NCI-H2029 treated with DMSO at 0.1 percent for 48 hours (cell line): ENCODE measurements at places on chromosomes 12 and 14.

GRCh38 chr12:38501991-38502390 lies 185.4 kb downstream of the ALG10B start:
- no peak for DNase-seq

DNA sequence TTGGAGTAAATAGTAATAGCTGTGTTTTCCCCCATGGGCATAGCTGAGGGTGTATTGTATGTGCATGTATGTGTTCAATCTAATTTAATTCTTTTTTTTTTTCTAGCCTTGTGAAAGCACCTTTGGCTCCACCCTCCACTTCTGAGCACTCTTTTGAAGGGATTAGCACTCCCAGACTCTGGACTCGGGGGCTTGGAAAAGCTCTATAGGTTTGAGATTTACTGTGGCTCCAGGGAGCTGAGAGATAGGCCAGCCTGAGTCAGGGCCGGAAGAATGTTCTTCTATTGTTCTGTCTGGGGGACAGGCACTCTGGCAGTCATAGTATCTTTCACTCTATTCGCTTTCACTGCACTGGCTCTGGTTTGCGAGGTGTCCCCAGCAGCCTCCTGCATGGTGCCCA lies 540.0 kb upstream of the TBX3 start:
- no peak for DNase-seq

DNA sequence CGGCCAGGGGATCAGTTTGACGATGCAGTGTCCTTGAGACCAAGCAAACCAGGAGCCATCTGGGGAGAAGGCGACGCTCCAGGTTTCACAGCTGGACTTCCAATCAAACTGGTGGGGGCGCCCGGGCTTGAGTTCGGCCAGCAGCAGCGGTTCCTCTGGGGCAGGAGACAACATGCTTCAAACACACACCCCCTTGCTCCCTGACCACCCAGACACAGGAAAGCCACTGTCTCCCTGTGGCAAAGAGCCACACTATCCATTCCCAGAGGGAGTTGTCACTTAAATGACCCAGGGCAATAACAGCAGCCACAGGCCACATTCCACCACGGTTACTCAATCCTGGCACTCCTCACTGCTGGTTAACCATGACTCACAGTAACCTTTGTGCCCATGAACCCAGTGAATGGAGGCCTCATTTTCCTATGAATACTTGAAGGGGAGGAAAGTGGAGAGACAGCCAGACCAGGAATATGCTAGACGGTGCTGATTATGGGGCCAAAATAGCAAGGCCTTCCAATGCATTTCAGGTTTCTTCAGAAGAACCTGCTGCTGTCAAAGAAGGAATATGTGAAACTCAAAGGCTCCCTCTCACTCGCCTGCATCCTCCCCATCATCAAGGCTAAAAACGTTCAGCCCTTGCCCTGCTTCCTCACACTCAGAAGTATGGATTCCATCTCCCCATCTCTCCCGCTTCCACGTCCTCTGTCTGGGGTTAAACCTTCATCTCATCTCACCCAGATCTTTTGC lies 8.5 kb downstream of the WSB2 start:
- no peak for DNase-seq

DNA sequence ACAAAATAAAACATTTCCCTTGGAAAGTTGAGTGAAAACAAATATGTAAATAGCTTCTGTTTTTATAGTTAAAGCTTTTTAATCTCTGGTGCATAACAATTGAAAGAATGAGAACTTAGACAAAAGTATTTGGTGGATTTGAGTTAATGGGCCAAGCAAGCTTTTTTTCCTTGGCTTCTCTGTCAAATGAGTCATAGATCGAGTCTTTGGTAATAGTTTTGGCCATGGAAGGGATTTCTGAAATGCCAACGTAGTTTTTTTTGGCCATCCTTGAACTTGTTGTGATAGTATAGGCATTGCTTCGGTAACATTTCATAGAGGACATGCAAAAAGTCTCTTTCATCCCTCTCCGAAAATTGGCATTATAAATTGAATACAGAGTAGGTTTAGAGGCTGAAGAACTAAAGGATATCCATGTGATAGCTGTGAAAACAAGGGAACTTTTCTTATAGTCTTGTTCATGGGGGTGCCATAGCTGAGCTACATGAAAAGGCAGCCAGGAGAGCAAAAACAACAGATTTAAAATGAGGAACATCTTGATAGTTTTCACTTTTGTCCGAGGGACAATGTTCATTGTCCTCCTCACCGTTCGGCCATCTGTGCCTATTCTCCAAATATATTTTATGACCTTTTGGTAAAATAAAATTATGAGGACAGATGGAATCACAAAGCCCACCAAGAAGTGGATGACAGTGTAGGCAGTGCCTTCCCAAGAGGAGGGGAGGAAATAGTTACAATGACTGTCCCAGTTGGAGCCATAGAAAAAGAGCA lies 34.7 kb downstream of the GPR19 start:
- DNase-seq, result no peak

GRCh38 chr12:56413392-56413791 lies 35.8 kb downstream of the TIMELESS start:
- DNase-seq, result no peak

- no peak for DNase-seq
Measured at GRCh38 chr12:47048541-47048940, 30.9 kb upstream of the PCED1B start.

- no peak for DNase-seq
Measured at GRCh38 chr12:116687888-116688287, 50.0 kb downstream of the SPRING1 start.

DNA sequence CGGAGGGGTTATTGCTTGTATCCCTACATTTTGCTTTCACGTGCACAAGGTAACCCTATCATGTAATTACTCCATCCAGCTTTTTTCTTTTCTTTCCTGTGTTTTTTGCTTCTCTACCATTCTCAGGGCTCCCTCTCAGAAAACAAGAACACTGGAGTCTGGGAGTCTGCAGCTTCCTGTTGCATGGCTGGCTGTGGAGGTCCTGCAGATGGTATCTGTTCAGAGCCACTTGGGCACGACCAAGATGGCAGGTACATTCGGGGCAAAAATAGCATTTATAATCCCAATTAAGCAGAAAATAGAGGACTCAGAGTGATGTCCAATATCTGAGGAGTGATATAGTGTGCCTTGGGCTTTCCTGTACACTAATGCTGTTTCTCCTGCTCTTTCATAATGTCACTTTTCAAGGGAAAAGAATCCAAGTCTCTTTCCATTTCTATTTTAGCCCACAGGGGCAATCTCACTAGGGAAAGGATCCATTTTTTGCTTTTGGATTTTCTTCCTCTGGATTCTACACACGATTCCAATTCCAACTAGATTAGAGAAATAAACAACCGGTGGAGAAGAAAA lies 3.2 kb upstream of the NUMB start:
- DNase-seq, result no peak

- no peak for DNase-seq
Measured at GRCh38 chr14:75438486-75439080, 10.8 kb downstream of the JDP2 start.

- DNase-seq, result no peak
Measured at GRCh38 chr12:85804663-85805062, 31.5 kb downstream of the RASSF9 start.

DNA sequence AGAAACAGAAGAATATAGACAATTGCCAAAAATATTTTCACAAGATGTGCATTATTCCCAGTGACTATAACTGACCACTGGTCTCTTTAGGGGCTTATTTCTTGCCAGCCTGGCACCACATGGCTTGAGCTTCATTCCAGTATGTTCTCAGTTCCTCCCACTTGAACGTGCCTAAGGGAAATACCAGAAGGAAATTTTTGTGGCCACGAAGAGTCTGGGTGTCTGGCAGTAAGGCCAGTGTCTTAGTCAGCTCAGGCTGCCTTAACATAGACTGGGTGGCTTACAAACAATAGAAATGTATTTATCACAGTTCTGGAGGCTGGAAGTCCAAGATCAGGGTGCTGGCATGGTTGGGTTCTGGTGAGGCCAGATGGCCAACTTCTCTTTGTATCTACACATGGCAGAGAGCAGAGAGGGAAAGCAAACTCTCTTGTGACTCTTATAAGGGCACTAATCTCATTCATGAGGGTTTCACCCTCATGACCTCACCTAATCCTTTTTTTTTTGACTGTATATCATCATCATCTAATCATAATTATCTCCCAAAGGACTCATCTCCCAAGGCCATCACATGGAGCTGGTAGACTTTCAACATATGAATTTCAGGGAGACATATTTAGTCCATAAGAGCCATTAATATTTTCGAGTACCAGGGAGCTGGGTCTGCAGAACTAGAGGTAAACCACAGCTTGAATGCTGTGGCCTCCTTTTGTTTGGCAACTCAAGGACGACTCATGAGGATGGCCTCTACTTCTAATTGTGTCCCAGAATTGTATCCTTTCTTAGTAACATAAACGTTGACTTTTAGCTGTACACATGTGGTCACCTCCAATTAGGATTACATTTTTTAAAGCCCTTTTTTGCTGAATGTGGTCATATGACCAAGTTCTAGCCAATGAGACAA lies 5.1 kb upstream of the SMOC1 start:
- no peak for DNase-seq

DNA sequence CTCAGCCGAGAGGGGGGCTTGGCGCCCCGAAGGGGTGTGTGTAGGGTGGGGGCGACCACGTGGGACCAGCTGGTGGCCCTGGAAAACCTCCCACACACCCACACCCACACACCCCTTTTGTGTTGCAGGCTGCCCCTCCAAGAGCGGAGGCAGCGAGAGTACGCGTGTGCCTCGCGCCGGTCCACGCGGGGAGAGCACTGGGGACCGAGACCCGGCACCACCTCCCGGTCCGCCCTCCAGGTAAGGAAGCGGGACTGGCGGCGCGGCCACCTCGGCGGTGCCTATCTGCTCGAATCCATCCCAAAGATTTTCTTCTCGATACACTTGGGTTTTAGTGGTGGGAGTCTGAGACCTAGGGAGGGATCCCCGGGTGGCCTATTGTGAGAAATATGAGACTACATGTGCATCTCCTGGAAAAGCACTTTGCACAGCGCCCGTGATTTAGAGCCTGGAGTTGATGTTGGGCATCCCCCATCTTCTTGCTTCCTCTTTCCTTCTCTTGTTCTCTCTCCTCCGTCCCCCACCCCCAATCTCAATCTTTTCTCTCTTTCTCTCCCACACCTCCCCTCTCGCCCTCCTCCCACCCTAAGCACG lies 393 bp downstream of the SYT1 start:
- no peak for DNase-seq

DNA sequence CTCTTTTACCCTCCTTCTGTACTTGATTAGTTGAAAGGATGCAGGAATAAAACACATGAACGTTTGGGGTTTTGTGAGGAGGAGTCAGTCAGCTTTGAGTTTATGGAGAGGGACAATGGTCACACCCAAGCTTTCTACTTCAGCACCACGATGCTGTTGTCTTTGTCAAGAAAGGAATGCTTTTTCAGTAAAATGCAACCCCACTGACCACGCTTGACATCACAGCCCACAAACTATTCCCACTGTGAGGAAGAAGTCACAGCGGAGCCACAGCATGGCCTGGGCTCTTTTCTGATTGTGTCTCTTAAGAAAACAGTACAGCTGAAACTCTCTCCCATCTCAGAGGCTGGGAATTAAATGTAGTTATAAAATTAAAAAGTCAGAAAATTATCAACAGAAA lies 135.2 kb downstream of the APAF1 start:
- no peak for DNase-seq

DNA sequence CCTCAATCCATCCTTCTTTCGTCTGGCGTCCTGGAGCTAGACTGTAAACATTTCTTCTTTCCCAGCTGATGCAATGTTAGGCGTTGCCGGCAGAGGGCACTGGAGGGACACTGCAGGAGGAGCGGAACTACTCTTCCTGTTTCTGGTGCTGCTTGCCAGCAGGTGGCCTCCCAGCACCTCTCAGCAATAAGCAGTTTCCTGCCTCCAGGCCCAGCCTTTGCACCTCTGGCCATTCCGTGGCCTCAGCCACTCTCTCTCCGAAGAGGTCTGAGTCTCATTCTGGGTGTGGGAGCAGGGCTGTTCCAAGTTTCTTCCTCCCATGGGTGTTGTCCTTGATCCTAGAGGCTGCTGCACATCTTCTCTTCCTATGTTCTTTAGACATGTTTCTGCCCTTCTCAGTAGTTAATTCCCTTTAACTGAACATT lies 7.5 kb upstream of the ASPG start:
- DNase-seq, result peak; percentile 46

- no peak for DNase-seq
Measured at GRCh38 chr14:100294213-100294962, 11.9 kb downstream of the SLC25A29 start.

- DNase-seq, result peak; percentile 31
Measured at GRCh38 chr14:77099425-77100167, 1.5 kb downstream of the CIPC start.

GRCh38 chr12:106132175-106133135 lies 6.3 kb downstream of the NUAK1 start:
- no peak for DNase-seq

DNA sequence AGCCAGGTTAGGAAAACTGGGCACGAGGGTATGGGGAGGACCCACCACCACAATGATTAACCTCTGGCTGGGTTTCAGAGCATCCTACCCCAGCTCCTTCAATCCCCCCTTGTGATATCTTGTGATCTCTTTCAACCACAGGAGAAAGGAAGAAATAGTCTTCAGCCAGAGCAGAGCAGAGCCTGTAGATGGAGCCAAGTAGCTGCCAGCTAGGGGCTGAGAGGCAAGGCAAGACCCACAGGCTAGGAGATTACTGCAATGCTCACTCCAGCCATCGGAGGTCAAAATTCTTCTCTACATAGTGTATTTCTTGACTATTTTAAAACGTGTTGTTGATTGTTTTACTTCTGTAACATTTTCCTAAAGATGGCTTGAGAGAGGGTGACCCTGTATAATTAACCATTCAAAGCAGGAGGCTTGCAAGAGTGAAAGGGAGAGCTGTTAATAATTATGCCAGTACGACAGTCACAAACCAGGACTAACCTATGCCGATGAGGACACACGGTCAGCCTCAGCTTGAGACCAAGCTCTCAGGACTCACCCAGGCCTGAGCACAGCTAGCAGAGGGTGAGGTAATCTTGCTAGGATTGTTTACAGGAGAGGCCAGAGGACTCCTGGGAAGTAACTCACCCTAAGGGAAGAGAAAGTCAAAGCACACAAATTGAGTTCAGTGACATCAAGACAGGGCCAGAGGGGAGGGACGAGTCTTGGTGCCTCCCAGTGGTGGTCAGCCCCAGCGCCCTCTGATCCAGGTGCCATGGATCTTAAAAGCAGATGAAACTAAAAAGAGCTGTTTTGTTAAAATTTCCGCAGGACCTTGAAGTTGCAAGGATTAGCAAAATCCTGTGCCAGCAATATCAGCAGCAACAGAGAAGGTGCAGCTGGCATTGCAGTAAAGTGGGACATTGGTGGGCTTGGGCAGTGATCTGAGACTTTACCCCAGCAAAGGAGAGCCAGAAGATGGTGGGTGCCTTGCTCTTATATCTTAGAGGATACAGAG lies 29.8 kb upstream of the CDKN3 start:
- DNase-seq, result no peak
